ENCODE measurements at places on chromosomes 5 and 9.
A peak's percentile ranks its signal among the peaks of the same experiment; 100 is the strongest.

- DNase-seq = no peak
These were observed 61.0 kb downstream of the DAP start for GRCh38 chr5:10699987-10700386.

DNA sequence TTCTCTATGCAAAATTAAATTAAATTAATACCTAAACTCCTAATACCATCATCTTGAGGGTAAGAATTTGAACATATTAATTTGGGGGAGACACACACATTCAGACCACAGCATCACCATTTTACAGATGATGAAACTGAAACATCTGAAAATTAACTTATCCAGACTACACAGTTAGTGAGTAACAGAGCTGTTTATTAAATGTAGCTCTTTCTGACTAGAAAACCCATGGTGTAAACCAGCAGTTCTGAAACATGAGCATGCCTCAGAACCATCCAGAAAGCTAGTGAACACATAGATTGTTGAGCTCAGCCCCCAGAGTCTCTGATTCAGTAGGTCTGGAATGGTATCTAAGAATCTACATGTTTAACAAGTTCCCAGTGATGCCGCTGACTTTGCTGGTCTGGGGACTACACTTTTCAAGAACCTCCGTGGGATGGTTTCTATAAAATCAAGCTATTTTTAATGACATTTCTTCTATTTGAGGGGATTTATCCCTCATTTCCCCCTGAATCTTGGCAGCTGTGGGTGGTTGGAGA is 113.5 kb downstream of the RORB start:
- DNase-seq = no peak

GRCh38 chr5:134095887-134096589 is 18.4 kb upstream of the TCF7 start:
- DNase-seq = no peak

GRCh38 chr5:80284720-80285119 is 28.9 kb upstream of the SERINC5 start:
- DNase-seq = no peak

DNA sequence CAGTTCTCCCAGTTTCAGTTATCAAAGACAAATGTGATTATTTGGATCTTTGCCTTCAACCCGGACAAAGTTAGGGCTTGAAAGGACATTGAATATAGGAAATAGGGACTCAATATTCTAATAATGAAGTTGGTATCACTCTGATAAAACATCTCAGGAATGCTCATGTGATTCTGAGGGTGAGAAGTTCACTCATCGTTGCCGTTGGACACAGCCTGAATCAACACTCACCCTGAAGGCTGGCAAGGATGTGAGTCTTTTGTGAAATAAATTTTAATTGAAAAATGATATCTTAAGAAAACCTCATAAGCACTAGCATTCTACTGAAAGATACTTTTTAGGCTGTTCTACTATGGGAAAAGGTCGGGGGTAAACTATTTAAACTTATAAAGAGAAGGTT is 44.8 kb upstream of the C9orf72 start:
- DNase-seq = no peak

- no peak for DNase-seq
These were observed 114.4 kb downstream of the DROSHA start for GRCh38 chr5:31417512-31417911.

DNA sequence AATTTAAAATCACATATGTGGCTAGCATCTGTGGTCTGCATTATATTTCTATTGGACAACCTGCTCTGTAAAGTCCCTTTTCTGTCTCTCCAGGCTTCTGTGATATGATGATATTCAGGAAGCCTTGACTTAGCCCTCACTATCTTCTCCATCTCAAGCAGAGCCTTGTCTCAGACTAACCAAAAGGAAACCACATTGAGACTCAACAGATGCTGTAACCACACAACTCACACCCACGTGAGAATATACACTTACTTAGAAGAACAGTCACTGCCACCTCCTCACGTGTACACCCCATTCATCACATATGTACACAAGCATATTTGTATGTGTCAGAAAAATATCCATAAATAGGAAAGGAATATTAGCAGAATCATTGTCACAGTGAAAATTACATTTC is 33.6 kb downstream of the HTR4 start:
- DNase-seq = no peak

DNA sequence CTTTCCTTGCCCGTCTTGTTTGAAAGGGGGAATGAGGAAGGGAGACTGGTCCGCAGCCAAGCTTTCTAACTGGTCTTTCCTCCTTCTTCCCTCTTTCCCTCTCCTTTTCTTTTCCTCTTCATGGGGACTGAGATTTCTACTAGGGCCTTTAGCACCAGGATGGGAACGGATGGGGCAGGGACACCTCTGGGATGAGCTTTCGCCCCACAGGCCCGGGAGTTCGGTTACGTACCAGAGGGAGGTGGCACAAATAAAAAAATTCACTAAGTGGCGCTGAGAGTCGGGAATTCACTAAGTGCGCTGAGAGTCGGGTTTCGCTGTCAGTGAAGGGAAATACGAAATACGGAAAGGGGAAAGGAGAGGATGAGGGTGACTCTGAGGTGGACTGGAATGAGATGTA is 21.6 kb downstream of the BTNL9 start:
- DNase-seq = no peak

DNA sequence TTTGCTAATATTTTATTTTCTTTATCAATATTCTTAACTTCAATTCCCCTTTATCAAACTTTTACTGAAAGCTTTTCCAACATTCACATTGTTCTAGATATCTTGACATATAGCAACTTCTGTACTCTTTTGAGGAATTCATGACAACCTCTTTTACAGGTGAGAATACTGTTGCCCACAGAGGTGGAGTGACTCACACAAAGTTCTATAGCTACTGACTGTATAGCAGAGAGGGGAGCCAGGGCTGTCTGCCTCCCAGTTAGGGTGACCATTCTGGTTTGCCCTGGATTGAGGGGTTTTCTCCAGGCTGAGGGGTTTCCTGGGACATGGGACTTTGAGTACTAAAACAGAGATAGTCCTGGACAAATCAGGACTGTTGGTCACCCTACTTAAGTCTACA is 16.2 kb downstream of the SEC61B start:
- DNase-seq = no peak

- peak; percentile 26 for DNase-seq
These were observed 30.8 kb downstream of the IL7R start for GRCh38 chr5:35887321-35888100.

- DNase-seq = no peak
These were observed 21.9 kb downstream of the PITX1 start for GRCh38 chr5:135012033-135012588.

DNA sequence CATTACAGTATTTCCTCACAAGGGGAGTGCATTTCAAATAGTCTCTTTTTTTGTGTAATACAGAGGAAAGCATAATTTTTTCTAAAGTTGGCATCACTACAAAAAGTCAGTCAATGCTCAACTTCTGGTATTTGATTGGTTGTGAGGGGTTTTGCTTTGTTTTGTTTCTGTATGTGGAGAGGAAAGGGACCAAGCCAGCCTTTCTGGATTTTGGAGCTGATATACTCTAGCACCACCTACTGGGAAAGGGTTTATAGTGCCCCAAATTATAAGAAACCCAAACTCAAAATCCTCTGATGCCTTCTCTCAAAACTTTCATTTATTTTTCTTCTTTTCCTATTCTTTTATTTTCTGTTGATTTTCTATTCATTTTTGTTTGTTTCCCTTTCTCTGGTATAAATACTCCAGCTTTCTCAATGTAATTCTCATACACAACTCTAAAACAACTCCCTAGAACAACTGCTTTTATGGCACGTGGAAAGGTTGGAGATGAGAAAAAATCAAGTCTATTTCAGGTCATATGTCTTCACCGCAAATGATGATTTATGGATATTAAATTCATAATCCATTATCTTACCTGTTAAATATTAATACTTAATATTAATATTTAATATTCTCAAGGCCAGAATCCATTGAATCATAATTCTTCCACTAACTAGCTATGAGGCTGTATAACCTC is 69.5 kb upstream of the ANXA1 start:
- peak; percentile 36 for DNase-seq

DNA sequence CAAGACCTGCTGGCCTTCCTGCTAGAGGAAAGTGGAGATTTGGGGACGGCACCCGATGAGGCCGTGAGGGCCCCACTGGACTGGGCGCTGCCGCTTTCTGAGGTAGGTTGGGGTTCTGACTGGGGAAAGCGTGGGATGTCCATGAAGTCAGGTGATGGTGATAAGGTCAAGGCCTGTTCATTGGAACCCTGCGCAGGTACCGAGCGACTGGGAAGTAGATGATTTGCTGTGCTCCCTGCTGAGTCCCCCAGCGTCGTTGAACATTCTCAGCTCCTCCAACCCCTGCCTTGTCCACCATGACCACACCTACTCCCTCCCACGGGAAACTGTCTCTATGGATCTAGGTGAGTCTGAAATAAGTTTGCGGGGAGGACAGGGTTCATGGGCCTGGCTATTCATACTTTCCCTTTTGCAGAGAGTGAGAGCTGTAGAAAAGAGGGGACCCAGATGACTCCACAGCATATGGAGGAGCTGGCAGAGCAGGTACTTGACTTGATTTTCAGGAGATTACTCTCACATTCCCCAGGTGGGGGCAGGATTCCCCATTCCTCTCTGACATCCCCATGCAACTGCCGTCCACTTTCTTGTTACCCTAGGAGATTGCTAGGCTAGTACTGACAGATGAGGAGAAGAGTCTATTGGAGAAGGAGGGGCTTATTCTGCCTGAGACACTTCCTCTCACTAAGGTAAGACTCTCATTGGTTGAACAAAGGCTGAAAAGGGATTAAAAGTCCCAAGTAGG is 505 bp downstream of the CREB3 start:
- DNase-seq = peak; percentile 25

GRCh38 chr5:116652903-116653302 is 78.3 kb upstream of the SEMA6A start:
- DNase-seq = no peak

GRCh38 chr5:176183321-176184074 is 54.7 kb upstream of the SIMC1 start:
- DNase-seq = peak; percentile 22

DNA sequence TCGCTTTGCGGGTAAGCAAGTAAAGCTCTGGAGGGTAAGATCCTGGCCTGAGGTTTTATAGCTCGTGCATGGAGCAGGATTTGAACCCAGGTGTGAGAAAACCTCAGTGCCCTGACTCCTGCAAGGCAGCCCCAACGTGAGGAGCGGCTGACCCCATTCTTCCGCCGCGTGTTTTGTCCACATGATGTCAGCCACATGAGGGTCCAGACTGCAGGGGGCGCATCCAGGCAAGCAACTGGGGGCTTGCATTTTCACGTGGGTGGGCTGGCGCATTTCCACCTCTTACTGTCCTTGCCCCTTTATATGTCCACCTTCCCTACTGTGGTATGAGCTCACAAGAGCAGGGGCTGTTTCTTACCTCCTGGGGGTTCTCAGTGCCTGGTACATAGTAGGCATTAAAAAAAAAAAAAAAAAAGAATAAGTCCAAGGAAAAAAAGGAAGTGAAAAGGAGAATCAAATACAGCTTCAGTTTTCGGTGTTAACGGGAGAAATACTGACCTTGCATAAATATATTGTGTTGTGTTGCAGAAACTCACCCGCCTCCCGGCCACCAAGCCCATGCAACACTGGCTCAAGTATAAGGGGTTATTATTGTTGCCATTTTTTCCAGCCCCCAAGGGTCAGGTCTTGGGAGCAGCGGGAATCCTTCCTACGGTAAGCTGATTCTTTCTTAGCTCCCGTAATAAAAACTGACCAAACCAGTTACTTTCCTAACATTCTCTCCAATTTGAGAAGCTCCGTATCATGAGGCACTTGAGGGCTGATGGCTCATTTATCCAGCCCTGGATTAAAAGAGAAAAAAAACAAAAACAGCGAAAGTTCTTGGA is 15.0 kb downstream of the TLX3 start:
- no peak for DNase-seq

DNA sequence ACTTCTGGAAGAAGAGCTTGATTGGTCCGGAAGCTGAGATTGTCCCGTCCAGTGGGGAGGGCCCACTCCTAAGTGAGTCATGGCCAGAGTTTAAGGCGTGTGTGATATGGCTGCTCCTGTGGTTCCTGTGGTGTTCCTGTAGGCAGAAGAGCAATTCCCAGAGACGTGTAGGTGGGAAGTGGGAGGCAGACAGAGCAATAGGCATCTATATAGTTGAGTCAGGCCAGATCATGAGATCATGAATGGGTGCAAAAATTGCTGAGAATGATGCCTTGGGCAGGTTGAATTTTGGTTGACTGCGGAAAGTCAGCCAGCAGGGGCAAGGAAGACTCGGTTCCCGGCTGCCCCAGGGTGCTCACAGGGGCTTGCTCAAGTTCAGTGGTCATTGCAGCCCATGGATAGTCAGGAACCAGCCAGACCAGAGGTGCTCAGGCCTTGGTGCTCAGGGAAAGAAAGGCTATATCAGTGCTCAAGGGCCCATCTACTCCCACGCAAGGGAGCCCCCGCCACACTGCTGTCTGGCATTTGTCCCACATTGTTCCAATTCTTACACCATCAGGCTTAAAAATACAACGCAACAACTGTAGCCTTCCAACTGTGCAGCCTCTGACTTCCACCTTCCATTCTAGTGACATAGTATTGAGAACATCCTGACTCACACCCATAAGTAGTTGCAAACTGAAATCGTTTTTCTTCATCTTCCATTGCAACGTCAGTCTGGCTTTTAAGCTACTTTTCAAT is 21.0 kb upstream of the GSN start:
- DNase-seq = no peak

DNA sequence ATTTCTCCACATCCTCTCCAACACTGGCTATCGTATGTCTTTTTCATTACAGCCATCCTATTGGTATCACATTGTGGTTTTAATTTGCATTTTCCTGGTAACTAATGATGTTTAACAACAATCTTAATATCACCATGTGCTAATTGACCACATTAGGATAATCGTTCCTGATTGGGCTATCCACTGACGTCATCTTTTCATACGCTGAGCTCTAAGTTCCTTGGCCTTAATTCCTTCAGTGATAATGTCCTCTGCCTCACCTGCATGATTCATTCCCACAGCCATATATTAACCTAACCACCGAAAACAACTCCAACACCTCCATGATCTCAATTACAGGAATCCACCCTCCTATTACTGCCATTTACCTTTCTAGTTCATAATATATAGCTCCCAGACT is 547.9 kb upstream of the BRINP1 start:
- DNase-seq = no peak

- no peak for DNase-seq
These were observed 58.4 kb downstream of the ARHGEF37 start for GRCh38 chr5:149639737-149640136.

Measured in AML-193 (cell line).